ENCODE measurements at places on chromosomes 4 and X.

GRCh38 chr4:76377911-76378310 is 43.0 kb downstream of the CCDC158 start:
- no peak for DNase-seq

DNA sequence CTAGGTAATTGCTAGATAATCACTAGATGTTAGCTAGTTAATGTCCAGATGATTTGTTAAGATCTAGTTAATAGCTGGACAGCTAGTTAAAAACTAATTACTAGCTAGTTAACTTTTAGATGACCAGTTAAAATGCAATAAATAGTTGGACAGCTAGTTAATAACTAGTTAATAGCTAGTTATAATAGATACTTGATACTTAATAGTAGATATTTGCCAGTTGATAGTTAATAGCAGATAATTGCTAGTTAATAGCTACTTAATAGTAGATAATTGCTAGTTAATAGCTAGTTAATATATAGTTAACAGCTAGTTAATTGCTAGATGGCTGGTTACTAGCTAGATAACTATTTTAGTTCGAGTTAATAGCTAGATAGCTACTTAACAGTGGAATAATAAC is 631.4 kb upstream of the CT83 start:
- no peak for DNase-seq

DNA sequence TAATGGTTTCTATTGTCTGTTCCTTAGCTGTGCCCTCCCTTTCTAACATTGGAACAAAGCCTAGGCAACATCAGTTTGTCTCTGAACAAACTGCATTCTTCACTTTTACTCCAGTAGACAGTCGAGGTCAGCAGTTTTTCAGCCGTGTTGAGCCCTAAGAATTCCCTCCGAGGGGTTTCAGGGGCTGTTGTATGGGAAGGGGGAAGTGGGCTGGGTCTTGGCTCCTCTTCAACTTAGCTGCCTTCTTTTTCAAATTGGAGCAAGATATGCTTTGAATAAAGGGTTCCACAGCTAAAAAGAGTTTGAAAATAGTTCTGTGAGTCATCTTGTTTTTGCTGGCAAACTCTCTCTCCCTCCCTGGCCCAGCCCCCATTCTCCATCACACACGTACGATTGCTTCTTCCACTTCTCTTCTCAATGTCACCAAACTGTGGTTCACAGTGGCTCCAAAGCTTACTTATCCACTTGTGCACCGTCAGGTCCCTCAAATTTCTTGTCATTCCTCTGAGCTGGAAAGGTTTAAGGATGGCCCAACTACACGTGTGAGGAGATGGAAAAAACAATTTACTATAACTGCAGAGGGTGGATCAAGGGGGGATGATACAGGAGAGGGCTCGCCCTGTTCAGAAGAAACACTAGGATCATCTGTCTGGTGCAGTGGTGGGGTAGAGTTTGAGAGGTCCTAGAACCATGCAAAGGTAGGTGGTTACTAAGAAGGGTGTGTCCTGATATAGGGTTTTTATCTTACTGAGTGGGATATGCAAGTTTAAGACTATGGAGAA is 9.2 kb upstream of the MAML3 start:
- DNase-seq: no peak

- DNase-seq: no peak
These were observed 29.9 kb upstream of the TET2 start for GRCh38 chr4:105116616-105117319.

- no peak for DNase-seq
These were observed 33.0 kb downstream of the PRKX start for GRCh38 chrX:3680459-3680858.

GRCh38 chr4:110062166-110062565 is 136.2 kb downstream of the ELOVL6 start:
- no peak for DNase-seq

DNA sequence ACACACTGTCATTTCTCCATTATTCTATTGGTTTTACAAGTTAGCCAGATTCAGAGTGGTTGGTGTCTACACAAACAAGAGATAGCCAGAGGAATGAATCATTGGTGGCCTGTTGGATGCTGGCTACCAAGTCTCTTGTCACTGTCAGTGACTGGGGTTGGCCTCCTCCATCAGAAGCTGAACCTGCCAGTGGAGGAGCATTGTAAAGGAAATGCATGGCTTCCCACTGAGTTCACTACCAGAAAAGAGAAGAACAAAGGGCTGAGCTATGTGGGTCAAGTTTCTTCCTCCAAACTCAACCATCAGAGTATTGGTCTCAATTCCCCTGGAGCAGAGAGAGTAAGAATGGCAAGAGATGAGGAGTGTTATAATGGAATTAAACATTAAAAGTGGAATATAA is 26.5 kb upstream of the ANKRD50 start:
- no peak for DNase-seq

All from T-helper 2 cell (primary cell).